ENCODE measurements at places on chromosomes 6 and 20.
A peak's percentile ranks its signal among the peaks of the same experiment; 100 is the strongest.

- no peak for DNase-seq
Observed at GRCh38 chr6:16731478-16732051, 29.7 kb downstream of the ATXN1 start.

DNA sequence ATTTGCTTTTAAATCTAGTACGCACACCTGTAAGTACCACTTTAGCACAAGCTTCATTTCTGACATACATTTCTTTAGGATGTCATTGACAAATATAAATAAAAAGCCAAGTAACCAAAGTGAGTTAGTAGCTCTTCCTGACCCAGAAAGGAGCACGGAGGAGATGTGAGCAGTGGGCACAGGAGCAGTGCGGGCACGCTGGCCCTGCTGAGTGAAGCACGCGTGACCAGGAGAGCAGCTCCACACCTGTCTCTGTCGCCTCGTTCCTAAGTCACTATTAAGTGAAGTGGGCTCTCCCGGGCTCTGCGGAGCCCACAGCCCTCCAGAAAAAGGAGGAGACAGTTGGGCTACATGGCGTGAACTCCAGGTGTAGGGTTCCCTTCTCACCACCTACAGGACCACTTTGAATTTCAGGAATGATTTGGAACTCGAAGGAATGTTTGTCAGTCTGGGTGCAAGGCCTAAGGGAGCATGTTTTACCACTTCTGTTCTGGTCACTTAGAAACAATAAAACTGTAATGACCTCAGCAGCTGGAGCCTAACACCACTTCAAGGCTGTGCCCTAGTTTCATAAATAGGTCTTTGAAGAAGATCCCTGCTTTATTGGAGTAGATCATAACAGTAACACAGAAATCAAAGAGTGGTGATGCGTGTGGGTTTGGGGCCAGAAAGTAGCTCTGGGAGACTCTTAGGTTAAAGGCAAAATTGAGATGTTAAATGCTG lies 95.9 kb downstream of the FAM120B start:
- no peak for DNase-seq

GRCh38 chr20:53692465-53693067 lies 98.9 kb upstream of the ZNF217 start:
- DNase-seq: peak; percentile 69

- DNase-seq: no peak
Observed at GRCh38 chr6:116409756-116410155, 39.0 kb downstream of the DSE start.

GRCh38 chr20:34389206-34389953 lies 26.3 kb downstream of the ITCH start:
- no peak for DNase-seq

- DNase-seq: no peak
Observed at GRCh38 chr20:20399531-20400500, 31.9 kb downstream of the INSM1 start.

DNA sequence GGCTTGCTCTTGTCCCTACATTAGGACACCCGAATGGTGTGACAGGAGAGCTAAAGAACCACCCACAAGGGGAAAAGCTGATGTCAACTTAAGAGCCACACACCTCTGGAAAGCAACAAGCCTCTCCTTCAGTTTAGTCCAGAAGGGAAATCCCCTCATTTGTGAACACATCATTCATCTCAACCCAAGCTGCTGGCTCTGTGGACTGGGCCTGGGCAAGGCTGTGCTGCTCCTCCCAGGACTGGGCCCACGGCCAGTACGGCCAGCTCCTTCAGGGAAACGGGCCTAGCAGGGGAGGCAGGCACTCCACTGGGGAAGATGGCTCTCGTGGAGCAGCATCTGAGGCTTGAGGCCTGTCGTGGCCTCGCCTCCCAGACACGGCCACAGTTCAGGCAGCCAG lies 12.8 kb upstream of the SLC4A11 start:
- DNase-seq: no peak

- no peak for DNase-seq
Observed at GRCh38 chr6:164200071-164200470, 785.6 kb downstream of the QKI start.

- DNase-seq: no peak
Observed at GRCh38 chr6:14360565-14360964, 243.0 kb downstream of the CD83 start.

- peak; percentile 38 for DNase-seq
Observed at GRCh38 chr6:15623276-15624116, 39.3 kb downstream of the DTNBP1 start.

- no peak for DNase-seq
Observed at GRCh38 chr6:126054802-126055201, 68.5 kb downstream of the TRMT11 start.

DNA sequence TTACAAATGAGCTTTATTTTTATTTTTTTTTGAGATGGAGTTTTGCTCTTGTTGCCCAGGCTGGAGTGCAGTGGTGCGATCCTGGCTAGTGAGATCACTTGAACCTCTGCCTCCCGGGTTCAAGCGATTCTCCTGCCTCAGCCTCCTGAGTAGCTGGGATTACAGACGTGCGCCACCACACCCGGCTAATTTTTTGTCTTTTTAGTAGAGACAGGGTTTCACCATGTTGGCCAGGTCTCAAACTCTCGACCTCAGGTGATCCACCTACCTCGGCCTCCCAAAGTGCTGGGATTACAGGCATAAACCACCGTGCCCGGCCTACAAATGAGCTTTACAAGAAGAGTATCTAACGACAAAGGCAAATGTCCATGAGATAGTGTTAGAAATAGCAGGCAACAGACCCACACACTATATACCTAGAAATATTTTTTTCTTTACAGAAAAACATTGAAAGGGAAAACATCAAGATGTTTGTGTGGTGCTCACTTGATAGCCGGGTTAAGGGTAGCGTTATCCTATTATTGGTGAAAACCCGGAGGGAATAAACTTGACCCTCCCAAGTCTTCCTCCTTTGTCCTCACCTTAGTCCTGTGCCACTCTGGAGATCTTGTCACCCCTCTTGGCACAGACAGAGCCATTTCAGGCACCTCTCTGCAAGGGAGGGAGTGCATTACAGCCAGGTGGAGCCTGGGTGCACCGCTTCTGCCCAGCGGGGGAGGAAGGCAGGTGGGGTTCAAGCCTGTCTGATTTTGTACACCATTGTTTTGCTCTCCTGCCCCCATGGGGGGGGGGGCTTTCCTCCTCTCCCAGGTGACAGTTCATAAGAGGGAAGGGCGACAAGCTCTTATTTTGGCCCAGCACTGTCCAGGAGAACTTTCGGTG lies 21.0 kb upstream of the AVP start:
- no peak for DNase-seq

DNA sequence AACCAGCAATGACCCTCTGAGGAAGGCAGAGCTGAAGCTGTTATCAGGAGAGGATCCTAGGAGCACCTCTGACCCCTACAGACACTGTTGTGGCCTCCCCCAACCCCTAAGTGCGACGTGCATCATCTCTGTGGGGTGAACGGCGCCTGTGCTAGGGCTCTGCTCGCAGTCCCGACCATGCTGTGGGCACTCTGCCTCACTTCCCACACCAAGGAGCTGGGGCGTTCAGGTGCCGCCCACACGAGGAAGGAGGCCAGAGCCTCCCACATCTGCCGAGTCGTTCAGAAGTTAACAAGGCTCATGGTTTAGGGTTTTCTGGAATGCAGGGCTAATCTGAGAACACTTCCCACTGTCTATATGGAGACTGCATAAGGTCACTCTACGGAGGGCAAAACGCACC lies 62.1 kb downstream of the GINS1 start:
- no peak for DNase-seq

GRCh38 chr20:32828029-32828680 lies 8.4 kb downstream of the MAPRE1 start:
- DNase-seq: peak; percentile 38

DNA sequence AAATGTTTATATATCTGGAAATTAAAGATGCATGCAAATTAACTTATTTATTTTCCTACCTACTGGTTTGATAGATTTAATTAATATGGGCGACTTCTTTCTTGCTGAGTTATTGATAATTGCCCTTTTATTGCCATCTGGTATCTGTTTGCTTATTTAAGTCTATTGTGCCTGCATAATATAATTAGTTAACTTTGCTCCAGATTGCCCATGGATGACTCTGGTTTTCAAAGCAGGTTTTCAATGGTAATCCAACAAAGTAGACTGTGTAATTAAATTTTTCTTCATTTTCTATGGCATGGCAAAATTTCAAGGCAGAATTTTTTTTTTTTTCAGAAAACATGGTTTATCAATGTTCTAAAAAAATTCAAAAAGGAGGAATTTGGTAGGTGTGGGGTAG lies 1092.0 kb downstream of the GRIK2 start:
- no peak for DNase-seq

DNA sequence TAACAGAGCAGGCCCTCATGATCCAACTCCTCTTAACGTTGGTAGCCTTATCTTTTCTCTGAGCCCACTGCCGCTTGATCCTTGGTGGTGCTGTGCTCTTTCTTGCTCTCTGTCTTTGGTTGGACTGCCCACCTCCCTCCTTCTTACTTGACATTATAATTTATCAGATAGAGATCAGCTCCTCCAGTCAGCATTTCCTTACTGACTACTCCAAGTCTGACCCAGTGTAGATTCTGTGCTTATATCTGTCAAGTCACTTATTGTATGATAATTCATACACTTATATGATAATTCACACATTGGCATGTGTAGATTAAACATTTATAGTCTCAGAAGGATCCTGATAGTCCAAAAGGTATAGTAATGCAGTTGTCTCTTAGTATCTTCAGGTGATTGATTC lies 18.1 kb downstream of the PTPRA start:
- DNase-seq: no peak

DNA sequence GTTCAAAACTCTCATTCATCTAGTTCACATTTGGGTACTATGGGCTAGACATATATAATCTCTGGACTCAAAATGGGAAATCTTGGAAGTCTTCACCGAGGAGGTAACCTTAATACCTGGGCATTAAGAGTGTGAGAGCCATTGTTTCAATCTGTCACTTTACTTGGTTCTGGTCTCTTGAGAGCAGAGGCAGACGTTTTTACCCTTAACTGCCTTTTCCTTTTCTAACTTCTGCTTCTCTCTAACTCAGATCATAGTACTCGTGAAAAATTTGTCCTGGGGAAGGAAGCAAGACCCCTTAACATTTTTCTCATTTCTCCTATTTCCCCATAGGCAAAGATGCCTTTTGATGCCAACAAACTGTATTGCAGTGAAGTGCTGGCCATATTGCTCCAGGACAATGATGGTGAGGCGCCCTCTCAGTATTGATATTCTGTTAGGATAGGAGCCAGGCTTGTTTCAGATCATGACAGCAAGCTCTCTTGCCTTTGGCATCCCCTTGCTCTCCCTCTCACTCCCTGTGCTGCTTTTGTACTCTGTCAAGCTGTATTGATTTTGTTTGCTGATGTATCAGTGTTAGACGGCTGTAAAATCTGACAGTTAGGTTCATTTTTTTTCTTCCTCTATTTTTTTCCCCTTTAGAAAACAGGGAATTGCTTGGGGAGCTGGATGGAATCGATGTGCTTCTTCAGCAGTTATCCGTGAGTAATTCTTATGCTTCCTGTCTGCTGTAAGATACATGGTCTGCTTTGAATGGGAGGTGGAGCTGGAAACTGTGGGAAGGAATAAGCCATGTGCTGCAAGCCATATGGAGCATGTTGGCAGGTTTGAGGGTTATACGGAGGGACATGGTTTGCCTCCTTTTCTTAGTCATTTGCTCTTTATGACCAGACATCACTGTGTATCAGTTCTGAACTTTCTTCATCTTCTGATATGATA lies 83.5 kb downstream of the CTNNBL1 start:
- no peak for DNase-seq

GRCh38 chr6:40806256-40806864 lies 219.2 kb upstream of the LRFN2 start:
- no peak for DNase-seq

DNA sequence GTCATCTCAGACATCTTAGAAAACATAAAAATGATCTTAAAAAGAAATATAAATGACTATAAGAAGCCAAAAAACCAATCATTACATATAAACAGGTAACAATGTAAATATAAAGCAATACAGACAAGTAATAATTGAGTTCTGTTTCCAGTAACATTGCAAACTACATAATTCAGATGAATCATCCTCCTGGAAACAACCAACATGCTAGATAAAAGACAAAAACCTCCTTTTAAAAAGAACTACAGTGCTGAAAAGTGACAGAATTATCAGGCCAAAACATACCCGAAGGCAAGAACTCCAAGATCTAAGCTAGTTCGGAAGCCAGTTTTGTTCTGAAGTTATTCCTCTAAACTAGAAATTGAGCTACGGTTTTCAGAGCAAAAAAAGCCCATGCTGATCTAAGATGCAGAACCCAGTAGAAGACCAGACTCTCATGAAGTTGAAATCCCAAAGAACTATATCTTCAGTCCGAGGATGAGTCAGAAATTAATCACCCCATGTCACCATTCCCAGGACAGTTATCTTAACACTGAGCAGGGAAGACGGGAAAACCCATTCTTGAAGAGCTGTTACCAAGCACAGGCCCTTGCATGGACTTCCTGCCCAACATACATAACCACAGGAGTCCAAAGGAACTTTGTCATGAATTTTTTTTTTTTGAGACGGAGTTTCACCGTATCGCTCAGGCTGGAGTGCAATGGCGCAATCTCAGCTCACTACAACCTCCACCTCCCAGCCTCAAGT lies 9.8 kb downstream of the PGM3 start:
- DNase-seq: peak; percentile 95

DNA sequence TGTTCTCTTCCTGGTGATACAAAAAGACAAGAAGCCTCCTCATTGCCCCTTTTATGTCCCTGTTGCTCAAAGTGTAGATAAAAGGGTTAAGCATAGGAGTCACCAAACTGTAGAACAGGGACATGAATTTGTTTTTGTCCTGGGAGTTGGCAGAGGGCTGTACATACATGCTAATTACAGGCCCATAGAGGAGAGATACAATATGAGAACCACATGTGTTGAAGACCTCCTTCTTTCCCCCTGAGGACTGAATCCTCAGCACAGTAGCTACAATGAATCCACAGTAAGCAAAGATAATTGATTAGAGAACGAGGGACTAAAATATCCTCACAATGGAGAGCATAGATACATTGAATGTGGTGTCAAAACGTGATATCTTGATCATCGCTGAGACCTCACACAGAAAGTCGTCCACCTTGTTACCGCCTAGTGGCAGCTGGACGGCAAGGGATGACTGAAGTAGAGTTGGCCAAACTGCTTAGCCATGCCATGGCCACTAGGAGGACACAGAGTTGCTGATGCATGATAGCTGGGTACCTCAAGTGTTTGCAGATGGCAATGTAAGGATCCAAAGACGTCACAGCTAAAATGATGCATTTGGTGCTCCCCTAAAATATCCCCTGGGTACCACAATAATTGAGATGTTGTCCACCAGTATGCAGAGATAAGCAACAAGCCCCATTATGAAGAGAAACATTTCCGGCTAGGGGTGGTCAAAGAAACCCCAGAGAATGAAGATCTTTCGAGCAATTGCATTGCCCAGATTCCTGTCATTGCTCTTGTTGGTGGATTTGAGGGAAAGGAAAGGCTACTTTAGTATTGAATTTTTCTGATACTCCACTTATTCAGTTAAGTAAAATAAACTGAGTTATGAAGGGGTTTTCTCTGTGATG lies 15.0 kb downstream of the OR2B3 start:
- peak; percentile 12 for DNase-seq

- DNase-seq: no peak
Observed at GRCh38 chr6:53500095-53500494, 44.8 kb downstream of the GCLC start.

DNA sequence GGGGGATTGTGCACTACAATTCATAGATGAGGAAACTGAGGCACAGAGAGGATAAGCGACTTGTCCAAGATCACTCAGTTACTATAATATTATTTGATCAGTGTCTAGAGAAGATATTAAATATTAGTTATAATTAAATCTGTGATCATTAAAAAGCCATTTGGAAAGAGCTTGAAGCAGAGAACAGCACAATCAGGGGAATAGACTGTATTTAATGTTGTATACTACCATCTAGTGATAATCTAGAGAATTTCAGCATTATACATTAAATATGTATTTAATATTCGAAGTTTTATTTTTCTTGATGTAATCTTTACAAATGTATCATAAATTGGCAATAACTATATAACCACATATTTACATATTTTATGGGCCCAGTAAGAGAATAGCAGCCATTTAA lies 20.1 kb upstream of the MTCL3 start:
- DNase-seq: peak; percentile 54

Data from HCEC 1CT (cell line).